ENCODE measurements at places on chromosomes 2 and 18.

DNA sequence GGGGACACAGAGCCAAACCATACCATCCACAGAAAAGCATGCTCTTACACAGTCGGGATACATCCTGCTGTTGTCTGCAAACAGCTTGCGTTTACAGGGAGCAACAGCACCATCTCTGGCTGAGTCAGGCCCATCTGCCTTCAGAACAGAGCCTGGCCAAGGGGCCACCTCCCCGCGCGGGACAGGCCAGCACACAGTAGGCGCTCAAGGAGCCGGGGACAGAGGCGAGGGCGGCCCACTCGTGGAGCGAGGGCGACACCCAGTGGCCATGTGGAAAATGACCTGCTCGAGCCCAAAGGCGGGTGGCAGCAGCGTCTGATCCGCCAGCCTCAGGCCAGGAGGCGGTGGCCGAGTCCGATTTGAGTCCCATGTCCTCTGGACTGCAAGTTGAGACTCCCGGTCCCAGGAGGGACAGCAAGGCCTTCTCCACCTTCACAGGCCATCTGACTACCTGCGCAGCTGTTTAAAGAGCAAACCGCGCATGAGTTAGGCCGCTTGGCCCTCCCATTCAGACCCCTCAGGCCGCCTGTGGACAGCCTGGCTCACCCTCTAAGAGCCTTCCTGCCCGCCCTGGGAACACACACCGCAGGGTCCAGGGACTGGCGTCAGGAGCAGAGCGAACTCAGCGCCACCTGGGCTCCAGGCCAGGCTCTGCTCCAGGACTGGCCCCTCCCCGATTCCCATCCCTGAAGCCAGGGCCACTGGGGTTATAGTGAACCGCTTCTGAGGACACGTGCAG is 38.3 kb downstream of the TTC32 start:
- DNase-seq = peak; percentile 42

DNA sequence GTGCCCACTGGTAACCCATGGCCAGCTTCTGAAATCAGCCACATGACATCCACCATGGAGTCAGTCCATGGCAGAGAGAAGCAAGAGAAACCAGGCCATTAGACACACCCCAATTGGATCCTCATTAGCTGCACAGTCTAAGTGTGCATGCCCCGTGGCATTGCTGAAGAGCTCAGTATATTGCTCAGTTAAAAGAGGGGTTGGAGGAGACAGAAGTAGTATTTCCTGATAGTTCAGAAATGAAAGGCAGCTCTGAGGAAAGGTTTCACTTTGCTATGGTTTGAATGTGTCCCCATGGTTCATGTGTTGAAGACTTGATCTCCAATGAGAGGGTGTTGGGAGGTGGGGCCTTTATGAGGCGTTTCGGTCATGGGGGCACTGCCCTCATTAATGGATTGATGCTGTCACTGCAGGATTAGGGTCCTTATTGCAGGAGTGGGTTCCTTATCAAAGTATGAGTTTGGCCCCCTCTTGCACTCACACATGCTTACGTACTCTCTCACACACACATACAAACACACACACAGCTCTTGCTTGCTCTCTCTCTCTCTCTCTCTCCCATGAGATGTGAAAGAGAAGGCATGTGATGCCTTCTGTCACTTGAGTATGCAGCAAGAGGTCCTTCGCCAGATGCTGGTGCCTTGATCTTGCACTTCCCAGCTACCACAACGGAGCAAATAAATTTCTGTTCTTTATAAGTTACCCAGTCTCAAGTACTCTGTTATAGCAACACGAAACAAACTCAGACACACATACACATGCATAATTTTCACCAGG is 58.0 kb downstream of the TMEM163 start:
- DNase-seq = no peak

DNA sequence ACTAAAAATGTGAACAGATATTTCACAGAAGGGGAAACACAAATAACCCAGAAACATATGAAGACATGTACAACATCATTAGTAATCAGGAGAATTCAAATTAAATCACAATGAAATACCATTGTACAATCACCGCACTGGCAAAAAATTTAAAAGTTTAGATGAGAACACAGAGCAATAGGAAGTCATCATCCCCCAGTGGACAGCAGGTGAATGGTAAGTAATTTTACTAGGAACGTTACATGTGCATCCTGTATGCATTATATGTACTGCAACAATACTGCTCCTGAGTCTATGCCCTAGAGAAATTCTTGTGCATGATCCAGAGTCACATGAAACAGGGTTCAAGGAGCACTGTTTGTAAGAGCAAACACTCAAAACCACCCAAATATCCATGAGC is 713.8 kb downstream of the NRXN1 start:
- DNase-seq = no peak

GRCh38 chr2:175576875-175577274 is 395.4 kb upstream of the ATP5MC3 start:
- DNase-seq = no peak
